Hematopoietic multipotent progenitor cell treated with erythropoietin and hydrocortisone succinate and interleukin-3 and kit ligand, for 6 days (in vitro differentiated cells): ENCODE measurements at places on chromosomes 2 and 18.

GRCh38 chr2:206869824-206870495 lies 69.4 kb upstream of the CPO start:
- DNase-seq, result no peak

- peak; percentile 81 for DNase-seq
Observed at GRCh38 chr2:187552828-187553681, 1.2 kb downstream of the TFPI start.

DNA sequence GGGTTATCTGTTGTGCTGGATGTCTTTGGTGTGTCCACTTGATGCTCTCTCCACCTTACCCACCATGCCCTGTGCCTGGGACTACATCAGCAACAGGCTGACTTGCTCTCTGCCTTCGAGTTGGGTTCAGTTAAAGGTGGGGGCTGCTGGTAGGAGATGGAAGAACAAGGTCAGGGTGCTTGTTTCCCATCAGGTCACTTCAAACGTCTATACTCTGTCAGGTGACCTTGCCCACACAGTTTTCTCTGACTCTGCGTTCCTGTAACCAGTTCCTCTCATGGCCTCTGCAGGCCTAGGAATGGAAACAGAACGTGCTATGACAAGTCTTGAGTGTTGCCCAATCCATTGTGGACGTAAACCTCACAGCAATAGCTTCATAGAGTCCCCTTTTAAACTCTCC lies 38.4 kb upstream of the PAPOLG start:
- DNase-seq, result peak; percentile 29

GRCh38 chr2:104976603-104977120 lies 61.2 kb upstream of the MRPS9 start:
- DNase-seq, result peak; percentile 64

DNA sequence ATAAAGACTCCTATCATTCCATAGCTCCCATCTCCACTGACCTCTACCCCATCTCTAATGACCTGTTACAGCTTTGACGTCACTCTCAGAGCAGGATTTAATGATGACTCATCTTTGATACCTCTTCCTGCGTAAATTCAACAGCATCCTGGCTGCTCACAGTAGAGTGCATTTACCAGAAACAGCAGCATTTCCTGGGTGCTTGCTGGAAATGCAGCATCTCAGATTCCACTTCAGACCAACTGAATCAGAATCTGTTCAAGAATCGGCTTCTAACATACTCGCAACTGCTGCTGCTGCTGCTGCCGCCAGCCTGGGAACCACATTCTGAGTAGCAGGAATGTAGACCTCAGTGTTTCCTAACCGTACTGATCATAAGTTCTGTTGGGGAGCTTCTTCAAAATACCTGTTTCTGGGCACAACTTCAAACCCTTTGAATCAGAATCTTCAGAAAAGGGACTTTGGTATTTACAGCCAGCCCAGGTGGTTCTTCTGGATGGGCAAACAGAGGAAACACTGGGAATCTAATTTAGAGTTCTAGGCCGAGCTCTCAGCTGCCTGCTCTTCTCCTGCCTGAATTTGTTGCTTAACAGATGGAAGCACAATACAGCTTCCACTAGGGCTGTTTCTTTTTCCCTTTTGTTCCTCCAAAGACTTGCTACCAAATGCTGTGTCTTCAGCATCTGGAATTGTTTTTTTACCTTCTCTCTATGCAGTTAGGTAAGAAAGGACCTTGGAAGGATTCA lies 241.4 kb downstream of the NCKAP5 start:
- no peak for DNase-seq

DNA sequence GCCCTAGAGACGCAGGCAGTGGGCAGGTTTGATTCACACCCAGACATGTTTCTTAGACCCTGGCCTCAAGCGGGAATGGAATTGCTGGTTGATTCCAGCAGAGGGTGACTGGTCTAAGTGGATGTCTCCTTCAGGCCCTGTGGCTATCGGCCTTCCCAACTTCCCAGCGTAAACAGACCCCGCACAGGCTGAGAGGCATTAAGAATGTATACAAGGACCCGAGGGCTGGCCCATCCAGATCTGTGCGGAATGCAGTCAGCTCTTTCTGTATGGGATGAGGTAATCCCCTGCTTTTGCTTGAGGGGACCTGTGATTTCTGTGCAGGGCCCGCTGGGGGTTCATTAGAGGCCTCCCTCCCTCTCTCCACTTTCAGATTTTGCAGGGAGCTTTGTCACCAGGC lies 6.5 kb downstream of the ACKR3 start:
- no peak for DNase-seq

- no peak for DNase-seq
Observed at GRCh38 chr2:109342256-109342850, 213.3 kb downstream of the SH3RF3 start.

DNA sequence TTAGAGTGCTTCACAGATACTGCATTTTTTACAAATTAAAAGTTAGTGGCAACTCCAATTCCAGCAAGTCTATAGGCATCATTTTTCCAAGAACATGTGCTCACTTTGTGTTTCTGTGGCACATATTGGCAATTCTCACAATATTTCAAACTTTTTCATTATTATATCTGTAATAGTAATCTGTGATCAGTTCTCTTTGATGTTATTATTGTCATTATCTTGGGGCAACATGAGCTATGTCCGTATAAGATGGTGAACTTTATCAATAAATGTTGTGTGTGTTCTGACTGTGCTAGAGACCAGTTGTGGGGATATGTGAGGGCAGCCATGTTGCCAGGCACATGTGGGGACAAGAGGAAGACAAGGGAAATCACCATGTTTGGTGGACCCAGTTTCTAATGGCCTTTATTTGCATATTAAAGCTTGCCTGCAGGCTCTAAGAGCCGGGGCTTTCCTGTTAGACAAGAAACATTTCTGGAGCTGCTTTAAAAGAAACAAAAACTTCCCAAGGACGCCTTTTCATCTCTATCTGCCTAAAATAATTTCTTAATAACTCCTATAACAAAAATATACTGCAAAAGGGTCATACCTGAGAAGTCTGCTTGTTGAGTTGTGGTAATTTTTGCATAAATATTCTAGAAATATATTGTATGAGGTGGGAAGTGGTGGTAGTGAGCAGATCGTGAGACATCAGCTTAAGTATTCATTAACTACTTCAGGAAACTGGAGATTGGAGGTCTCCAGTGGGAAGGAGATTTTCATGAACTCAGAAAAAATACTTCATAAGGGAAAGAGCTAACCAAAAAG lies 37.2 kb downstream of the KYNU start:
- no peak for DNase-seq

- DNase-seq, result no peak
Observed at GRCh38 chr2:195903956-195904355, 164.7 kb downstream of the DNAH7 start.

- DNase-seq, result no peak
Observed at GRCh38 chr2:130911996-130912395, 75.3 kb downstream of the ARHGEF4 start.

DNA sequence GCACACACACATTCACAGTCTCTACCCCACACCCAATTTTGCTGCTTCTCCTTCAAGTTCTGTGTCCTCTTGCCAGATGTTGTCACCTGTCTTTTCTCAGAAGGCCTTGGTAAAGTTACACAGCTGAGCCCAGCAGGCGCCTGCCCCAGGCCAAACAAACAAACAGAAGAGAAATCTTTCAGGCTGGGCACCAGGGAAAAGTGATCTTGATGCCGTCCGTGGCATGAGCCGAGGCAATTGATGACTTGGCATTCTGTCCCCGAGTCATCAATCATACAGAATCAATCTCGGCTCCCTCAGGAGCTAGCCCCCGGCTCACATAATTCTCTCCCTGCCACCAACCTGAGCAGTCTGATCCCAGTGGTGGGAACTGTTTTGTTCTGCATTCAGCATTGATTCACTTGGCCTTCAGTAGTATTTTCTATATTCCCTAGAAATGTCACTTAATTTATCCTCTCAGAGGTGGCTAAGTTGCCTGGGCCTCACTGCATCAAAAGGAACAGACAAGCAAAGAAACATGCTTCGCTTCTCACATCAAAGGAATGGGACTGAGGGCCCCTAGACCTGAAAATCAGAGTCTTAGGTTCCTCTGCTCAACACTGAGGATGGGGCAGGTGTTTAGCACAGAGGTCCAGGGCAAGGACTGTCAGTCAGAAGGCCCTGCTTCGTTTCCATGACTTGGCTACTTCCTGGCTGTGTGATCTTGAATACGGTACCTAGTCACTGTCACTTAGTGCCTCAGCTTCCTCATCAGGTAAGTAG lies 278.8 kb upstream of the CELF4 start:
- no peak for DNase-seq

DNA sequence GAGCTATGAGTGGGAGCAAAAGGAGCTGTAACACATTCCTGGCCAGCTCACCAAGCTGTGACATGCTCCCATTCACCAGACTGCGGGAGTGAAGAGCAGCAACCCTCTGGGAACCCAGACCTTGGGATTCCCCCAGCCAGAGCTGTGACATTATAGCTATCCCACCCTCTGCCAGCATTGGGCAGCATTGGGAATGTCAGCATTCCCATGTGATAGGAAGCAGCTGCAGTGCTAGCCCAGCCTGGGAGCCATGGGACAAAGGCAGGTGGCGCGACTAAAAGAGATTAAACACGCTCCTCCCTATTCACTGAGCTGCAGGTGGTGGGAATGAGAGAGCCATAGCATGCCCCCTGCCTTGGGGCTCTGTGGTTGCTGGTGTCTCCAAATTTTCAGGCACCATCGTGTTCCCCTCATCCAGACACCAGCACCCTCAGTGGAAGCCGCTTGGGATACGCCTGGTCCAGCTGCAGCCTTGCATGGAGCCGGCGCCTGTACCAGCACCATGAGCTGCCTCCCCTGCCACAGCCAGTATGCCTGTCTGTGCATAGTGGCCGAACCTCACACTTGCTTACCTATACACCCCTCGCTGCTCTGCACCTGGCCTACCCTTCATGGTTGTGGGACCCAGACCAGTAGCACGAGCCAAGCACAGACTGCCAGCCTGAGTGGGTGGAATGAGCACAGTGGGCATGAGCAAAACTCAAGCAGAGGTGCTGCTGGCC lies 695.6 kb upstream of the GCFC2 start:
- no peak for DNase-seq
